Stimulated activated CD4-positive, alpha-beta T cell treated with anti-CD3 and anti-CD28 coated beads, TNF-alpha, amount 100 ng/mL, for 1 hour (primary cell): ENCODE measurements at places on chromosomes 4 and X.

- DNase-seq: no peak
These were observed 16.3 kb downstream of the PTTG2 start for GRCh38 chr4:37976507-37976906.

DNA sequence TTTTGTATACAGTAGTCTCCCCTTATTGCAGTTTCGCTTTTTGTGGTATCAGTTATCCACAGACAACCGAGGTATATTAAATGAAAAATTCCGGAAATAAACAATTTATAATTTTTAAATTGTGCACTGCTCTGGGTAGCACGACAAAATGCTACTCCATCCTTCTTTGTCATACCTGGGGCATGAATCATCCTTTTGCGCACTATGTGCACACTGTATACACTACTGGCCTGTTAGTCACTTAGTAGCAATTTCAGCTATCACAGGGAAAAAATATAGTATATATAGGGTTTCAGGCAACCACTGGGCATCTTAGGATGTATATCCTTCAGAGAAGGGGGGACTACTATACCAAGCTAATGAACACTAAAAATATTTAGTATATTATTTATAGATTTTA lies 198.8 kb upstream of the FAT4 start:
- no peak for DNase-seq

DNA sequence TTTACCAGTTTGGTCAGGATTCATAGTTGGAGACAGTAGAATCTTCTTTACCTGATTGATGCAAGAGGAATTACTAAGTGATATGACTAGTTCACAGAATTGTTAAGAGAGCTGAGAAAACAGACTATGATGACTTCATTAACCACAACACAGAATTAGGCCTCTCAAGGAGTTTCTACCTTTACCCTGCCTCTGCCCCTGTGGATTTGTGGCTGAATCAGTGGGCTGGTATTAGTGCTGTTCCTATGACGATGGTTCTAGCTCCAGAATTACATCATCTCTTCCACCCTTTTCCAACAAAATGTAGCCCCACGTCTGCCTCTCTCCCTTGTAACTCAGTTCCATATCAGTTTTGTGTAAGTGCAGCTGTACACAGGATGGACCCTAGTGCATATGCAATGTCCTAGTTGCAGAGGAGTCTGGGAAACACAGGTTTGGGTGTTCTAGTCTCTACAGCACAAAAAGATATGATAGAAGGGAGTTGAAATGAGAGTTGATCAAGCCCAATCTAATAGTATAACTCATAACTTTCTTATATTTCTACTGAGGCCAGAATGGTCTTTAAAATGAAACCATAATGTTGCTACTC lies 99.3 kb downstream of the ANXA5 start:
- no peak for DNase-seq

- DNase-seq: no peak
These were observed 46.7 kb downstream of the C4orf46 start for GRCh38 chr4:158624889-158625478.

- no peak for DNase-seq
These were observed 213.3 kb downstream of the GBA3 start for GRCh38 chr4:22906045-22906444.

- no peak for DNase-seq
These were observed 160.1 kb upstream of the LDB2 start for GRCh38 chr4:17058536-17058915.

DNA sequence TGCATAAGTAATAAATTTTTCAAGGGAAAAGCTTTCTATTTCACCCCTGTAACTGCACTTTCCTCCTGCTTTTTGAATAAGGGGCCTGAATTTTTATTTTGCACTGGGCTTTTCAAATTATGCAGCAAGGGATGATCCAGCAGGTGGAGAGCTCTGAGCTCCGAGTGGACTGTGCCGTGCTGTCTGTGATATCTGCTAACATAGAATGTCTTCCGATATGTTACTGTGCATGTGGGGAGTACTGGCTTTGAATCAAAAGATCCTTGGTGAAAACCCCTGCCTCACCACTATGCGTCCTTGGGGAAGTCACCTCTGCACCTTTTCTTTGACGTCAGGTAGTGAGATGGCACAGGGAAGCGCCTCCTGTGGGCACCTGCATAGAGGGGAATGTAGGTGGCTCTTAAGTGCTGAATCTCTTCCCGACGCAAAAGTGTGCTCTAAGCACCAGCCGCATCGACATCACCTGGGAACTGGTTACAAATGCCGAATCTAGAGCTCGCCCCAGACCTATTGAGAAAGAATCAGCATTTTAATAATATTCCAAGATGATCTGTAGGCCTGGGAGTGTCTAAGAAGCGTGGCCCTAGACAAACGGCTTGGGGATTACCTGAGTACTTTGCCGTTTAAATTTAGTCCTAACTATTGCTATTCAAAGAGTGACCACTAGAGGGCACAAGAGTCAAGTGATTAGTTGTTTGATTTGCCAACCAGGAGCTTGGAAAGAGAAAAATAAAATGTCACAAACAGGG lies 19.2 kb upstream of the WFS1 start:
- no peak for DNase-seq

GRCh38 chr4:112156112-112156511 lies 10.9 kb downstream of the FAM241A start:
- no peak for DNase-seq

DNA sequence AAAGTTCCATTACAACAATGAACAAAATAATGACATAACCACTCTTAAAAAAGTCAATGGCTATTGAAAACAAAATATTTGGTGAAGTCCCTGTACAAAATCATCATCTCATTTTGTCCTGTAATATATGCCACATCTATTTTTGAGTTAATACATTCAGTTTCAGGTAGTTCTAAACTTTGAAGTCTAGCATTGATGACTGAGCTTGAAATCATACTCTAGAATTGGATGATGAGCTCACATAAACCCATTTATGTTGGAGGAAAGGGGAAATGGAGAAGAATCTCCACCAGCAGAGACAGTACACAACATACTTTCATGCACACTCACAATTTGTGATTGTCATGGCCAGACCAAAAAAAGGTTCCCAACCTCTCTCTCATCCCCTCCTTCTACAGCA lies 371.1 kb upstream of the NR3C2 start:
- DNase-seq: no peak

DNA sequence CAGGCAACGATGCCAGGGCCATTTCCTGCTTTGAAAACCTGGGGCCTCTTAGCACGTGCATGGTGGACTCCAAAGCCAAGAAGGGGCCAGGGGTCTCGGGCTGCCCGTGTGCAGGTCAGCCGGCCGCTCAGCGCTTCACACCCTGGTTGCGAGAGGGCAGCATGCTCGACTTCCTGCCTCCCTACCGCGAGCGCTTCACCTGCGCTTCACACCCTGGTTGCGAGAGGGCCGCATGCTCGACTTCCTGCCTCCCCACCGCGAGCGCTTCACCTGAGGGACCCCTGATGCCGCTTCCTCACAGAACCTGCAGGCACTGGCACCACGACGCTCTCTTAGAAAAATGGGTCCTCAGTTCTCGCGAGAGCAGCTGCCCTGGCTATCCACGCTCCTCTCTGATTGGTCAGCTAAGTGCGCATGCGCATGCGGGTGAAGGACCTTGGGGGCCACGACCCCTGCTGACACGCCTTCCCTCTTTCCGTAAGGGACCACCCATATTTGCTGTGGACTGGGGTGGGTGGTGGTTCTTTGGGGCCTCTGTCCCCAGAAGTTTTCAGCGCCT lies at the start of gene FAM9A:
FAM9A (minus strand) TSS at position 343 of the 559 bp plus-strand sequence. CDS start 1,212 bp downstream, outside the sequence.
- no peak for DNase-seq

DNA sequence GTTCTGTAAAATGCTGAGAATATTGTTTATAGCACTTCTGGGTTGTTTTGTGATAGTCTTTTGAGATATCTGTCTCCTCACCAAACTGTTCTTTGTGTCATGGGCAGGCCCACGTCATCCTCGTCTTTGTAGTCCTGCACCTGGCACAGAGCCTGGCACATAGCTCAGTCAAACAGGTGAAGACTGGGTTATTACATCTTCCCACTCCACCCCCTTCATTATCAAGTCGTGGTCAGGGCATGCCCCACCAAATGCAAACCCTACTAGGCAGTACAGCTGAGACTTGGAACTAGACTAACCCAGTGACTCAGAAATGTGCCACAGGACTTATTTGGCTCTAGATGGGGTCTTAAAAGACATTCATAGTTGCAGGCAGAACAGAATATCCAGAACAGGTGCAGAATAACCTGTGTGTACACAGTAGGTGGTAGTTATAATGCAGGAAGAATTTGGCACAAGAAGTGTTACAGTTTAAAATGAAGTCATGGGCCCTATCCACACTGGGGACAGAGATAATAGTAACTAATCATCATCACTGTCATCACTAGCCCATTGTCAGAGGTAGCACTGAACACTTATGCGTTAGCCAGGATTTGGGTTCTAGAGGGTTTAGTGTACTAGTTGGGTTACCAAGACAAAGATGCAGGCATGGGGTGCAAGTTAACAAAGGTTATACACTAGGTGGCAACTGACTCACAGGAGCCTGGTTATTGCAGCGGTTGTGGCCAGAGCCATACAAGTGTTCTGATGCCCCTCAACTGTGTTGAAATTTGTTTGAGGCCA lies 74.9 kb downstream of the TBL1X start:
- DNase-seq: no peak

GRCh38 chrX:40581336-40581920 lies 658 bp downstream of the ATP6AP2 start:
- DNase-seq: no peak

DNA sequence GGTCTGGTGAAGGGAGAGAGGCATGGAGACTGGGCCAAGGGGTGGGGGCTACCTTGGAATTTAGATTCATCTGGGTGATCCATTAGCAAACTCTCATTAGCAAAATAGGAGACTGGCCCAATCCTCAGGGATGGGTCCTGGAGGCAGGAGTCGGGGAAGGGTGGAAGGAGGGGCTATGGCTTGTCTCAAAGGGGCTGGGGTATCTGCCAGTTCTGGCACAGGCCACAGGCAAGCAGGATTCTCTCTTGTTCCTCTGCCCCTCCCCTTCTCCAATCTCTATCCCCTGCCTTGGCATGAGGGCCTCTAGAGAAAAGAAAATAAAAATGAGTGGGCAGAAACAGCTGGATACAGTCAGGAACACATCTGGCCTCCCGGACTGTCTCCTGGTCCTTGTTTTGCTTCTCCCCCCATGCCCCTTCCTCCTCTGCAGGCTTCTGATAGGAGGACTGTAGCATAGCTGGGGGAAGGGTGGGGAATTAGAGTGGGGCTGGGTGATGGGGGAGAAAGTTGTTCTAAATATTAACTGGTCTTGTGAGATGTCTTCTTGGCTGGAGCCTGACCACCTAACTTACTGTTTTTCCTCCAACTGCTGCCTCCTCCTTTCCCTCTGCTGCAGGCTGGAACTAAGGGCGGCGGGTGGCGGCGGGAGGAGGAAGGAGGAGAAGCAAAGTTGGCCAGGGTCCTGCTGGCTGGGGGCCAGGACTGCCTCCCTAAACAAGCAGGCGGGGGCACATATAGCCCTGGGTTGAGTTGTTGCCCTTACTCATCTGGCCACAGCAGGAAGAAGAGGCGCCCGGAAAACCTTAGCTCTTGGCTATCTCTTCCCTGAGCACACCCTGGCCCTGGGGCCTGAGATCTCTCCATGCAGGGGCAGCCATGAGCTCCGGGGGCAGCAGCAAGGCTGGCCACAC lies 53.3 kb upstream of the LAS1L start:
- no peak for DNase-seq

- DNase-seq: no peak
These were observed 259.6 kb downstream of the C4orf33 start for GRCh38 chr4:129355516-129355915.

DNA sequence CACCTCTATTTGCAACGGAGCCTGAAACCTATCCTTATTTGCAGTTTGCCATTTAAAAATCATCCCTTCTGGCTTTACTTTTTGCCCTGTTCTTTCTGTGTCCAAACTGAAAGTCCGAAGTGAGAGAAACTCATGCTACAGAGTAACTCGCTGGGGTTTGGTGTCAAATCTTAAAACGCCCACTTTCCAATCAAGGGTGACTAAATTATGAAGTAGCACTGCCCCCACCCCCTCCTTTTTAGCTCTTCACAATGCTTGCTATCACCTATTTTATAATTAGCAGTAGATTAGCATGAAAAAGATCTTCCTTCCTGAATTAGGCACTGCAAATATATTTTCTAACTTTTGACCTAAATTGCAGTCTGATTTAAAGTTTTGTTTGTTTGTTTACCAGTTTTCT lies 52.5 kb downstream of the VGLL1 start:
- DNase-seq: no peak

- DNase-seq: no peak
These were observed 29.6 kb downstream of the PBDC1 start for GRCh38 chrX:76202471-76202870.

DNA sequence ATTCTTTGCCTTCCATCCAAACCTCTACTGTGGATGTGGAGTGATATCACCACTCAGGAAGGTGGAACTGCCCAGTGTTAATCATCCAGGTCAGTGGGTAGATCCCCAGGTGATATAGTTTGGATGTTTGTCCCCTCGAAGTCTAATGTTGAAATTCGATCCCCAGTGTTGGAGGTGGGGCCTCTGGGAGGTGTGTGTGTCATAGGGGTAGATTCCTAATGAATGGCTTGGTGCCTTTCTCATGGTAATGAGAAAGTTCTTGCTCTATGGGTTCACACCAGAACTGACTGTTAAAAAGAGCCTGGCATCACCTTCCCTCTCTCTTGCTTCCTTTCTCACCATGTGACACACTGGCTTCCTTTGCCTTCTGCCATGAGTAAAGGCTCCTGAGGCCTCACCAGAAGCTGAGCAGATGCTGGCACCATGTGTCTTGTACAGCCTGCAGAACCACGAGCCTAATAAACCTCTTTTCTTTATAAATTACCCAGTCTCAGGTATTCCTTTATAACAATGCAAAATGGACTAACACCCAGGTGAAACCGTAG lies 6.8 kb upstream of the SOWAHB start:
- DNase-seq: no peak

DNA sequence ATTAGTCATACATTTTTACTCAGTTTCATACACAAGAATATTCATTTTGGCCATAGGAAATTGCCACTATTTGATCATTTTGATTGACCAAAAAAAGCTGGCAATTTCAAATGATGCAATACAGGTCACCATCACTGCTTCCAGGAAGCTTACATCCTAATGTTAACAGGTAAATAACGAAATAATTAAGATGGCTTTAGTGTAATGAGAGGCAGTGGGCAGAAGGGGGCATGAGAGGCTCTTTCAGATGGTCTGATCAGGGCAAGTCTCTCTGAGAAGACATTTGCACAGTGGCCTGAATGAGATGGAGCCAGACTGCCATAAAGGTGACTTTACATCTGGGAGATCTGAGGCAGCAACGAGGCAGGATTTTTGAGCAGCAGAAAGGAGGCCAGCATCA lies 170.7 kb downstream of the SLIT2 start:
- DNase-seq: no peak

DNA sequence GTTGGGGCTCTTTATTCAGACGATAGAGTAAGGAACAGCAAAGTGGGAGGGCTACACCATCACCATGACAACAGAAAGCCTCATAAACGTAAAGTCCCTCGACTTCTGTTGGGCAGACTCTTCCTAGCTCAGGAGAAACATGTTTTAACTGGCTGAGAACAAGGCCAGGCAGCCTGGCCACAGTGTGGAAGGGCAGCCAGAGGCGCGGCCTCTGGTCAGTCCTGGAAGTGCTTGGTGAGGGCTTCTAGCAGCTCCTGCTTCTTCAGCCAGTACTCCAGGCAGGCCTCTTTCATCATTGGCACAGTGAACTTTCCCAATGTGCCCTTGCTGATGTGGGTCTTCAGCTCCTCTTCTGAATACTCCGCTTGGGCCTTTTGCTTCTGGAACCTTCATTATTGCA lies 690.9 kb downstream of the PCDH19 start:
- DNase-seq: no peak
